ENCODE measurements at places on chromosomes 13 and 19.

GRCh38 chr13:73168953-73169401 is 110.2 kb downstream of the KLF5 start:
- peak; percentile 22 for DNase-seq

DNA sequence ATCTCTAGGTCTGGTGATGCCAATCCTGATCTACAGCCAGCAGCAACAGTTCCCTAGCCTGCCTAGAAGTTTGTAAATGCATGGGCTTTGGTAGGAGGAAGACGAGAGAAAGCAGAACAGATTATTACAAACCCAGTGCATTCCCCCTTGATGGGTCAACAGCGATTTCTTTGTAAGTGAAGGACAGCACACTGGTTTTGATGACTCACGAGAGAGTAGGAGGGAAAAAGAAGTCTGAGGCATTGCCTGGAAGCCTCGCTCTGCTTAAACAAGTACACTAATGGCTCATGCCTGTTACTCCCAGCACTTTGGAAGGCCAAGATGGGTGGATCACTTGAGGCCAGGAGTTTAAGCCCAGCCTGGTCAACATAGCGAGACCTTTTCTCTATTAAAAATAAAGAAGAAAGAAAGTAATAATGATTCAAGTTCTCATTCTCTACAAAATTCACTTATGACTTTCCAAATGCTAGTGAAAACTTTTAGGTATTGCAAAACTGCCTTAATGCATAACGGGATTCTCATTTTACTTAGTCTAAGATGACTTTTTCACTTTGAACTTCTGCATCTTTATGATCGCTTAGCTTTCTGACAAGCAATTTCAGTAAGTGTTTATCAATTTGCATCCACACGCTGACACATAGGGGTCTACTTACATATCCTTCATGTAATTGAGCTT is 47.7 kb upstream of the USPL1 start:
- no peak for DNase-seq

DNA sequence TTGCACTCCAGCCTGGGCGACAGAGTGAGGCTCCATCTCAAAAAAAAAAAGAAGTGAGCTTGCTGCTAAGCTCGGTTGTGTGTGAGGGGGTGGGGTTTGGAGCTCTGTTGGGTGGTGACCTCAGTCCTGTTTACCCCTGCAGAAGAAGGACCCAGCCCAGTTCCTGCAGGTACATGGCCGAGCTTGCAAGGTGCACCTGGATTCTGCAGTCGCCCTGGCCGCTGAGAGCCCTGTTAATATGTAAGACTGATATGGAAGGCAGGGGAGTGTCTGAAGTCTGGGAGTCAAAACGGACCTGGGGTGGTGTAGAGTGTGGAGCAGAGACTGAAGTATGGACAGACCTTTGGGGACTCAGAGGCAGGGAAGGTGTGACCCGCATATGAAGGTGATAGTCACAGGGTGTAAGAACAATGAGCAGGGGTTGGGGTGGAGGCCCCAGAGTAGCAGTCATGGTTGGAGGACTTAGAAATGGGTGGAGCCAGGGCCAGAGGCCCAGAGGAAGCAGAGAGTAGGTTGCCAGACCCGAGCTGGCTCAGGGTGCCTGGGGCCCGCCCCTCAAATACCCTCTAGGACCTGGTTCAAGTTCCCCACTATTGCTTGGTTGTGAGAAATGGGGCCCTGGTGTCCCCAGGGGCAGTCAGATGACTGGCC is 13.2 kb downstream of the CLASRP start:
- DNase-seq = no peak

DNA sequence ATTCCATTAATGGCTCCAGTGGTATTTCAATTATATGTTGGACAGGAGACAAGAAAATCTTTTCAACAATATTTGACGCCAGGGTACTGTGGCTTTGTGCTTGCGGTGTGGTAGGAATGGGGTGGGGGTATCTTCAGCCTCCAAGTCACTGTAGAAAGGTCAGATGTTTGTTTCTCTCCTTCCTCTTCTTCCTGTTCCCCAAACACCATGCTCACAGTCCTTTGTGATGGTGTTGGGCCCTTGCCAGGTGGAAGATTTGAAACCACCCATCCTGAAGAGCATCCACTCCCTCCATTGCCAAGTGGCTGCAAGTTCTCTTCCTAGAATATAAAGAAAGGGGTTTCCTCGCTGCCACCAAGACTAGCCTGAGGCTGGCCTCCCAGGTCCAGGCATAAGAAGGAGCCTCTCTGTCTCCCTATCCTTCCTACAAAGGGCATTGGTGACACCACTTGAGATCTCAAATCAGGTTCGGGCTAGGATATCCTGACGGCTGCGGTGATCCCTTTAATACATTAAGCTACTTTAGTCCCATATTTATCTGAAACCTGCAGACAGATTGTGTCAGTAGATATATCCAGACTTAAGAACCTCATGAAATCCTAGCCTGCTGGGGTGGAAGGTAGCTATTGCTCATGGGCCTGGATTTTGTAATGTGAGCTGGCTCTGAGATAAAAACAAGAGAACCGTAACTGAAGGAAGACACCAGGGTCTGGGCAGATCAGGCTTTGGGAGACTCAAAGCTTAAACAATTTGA is 64.3 kb upstream of the SIAH3 start:
- DNase-seq = peak; percentile 6

- DNase-seq = no peak
Observed at GRCh38 chr19:8640402-8641004, 10.1 kb downstream of the NFILZ start.

GRCh38 chr13:76019421-76020044 is 383.4 kb downstream of the LMO7 start:
- DNase-seq = no peak

- DNase-seq = no peak
Observed at GRCh38 chr19:54339646-54340358, 840 bp upstream of the LILRA4 start.

DNA sequence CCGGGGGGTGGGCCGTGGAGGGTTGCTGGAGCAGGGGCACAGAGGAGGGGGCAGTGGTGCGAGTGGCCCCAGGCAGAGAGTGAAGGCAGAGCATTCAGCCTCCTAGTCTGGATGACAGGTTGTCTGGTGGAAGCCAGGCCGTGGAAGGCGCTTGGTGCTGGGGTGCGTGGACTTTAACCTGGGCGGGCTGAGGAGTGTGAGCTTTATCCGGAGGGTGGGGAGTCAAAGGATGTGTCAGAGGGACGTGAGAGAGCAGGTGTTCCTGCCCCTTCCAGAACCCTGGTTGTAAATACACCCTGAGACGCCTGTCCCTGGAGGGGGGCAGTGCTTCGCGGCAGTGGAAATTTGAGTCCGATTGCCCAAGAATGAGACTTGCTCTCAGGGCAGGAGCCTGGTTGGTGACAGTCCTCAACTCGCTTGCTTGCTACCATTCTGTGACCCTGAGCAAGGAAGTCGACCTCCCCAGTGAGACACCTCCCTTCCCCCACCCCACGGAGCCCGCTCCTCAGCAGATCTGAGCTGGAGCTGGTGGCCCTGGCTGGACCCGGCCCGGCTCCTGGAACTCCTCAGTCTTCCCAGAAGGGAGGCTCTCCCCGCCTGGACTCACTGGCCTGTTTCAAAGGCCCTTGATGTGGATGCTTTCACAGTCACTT is 2.3 kb downstream of the SPPL2B start:
- peak; percentile 32 for DNase-seq

Measured in NCI-H2171 treated with DMSO at 0.1 percent for 48 hours (cell line).